ENCODE measurements at places on chromosomes 1 and 21. TPM values are rescaled to one million over a fixed set of nuclear protein-coding genes. Genes with fewer than 3 reads are reported as not detected.

CLDN17 gene
- not detected for total RNA-seq

GRCh38 chr1:2480986-2481364 is 4.9 kb downstream of the PLCH2 start:
- no peak for DNase-seq

DNA sequence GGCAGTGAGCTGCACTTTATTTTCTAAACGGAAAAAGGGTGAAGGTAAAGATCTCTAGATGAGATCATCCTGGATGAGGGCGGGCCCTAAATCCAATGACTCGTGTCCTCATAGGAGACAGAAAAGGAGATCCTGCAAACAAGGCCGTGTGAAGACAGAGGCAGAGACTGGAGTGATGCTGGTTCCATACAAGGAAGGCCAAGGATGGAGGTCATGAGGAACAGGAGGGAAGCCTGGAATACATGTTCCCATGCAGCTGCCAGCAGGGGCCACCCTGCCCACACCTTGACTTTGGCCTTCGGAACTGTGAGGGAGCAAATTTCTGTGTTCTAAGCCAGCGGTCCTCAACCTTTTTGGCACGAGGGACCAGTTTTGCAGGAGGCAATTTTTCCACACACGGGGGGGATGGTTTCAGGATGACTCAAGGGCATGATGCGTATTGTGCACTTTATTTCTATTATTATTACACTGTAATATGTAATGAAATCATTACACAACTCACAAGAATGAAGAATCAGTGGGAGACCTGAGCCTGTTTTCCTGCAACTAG is 94.3 kb downstream of the PSMG1 start:
- DNase-seq, result no peak

AGRN gene
- 12.4 TPM for total RNA-seq

BMP8A gene
- not detected for total RNA-seq

- DNase-seq, result no peak
Measured at GRCh38 chr21:25885880-25886279, 151.1 kb downstream of the GABPA start.

- DNase-seq, result no peak
Measured at GRCh38 chr1:228148935-228149405, 760 bp upstream of the GJC2 start.

DNA sequence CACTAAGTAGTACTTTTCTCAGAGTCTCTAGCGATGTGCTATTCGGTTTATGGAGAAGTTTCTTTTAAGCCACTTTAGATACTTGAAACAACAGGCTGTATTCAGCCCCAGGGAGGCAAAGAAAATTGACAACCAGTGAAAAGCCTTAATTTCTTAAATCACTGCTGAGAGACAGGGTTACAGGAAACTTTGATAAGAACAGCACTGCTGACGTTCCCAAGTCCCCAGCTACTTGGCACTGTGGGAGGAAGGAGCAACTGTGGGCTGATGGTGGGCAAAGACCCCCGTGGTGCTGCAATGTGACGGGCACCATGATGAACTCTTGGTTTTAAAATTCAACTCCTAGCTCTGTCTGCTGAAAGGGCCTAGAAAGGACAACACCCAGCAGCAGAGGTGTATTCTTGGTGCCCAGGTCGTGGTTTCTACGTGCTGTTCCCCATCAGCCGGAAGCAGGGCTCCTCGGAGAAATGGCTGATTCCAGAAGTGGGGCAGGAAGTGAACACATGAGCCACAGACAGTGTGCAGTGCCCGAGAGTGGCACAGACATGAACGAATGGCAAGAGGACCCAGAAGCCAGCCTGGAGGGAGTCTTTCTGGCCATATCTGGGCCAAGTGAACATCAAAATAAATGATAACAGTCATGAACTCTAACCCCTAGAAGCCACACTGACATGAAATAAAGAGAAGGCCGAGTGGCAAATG is 5.3 kb downstream of the PTTG1IP start:
- peak; percentile 74 for DNase-seq

DNA sequence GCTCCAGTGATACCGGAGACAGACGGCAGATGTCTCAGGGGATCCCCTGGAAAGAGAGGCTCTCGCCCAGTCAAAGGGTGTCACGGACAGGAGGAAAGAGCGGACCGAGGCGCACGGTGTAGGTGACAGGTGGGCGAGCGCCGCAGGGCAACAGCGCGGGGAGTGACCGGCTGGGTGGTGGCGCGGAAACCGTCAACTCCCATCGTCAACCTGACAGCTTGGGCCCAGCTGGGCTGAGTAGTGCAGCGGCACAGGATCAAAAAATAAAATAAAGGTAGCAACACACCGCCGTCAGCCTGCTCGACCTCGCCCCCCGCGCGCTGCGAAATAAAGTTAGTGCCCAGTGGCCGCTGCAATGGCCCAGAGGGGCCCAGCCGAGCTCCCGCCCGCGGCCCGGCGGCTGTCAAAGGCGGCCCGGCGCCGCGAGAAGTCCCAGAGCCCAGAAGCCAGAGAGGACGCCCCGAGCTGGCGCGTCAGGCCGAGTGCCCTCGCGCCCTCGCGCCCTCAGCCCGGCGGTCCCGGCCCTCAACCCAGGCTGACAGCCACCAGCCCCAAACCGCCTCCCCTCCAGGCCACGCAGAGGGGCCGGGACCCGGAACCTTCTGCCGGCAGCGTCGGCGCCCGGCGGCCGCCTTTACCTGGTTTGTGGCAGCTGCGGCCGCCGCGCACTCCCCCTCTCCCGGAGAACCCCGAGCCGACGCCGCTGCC is at the start of gene LYST:
Gene LYST (minus strand): TSS at position 702 of the 708 bp plus-strand sequence. CDS start 36,489 bp downstream, outside the sequence.
- DNase-seq, result peak; percentile 76

DNA sequence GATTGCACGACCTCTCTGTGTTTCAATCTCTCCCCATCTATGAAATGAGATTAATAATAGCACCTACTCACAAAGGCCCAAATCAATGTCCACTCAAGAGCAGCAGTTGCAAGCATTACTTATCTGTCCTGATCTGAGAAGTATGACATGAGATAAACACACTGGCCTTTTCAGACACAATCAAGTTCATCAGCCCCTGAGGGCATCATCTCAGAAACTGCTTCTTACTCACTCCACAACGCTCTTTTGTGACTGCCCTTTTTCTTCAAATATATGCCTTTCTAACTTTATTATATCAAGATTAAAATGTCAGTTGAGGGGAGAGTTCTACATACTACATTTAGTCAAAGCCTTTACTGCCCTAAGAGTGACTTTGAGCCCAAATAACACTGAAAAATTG is 371.9 kb upstream of the SPAG17 start:
- no peak for DNase-seq

GRCh38 chr1:90973897-90974798 is 47.7 kb downstream of the ZNF644 start:
- no peak for DNase-seq

AMY1A gene
- total RNA-seq, result not detected

DNA sequence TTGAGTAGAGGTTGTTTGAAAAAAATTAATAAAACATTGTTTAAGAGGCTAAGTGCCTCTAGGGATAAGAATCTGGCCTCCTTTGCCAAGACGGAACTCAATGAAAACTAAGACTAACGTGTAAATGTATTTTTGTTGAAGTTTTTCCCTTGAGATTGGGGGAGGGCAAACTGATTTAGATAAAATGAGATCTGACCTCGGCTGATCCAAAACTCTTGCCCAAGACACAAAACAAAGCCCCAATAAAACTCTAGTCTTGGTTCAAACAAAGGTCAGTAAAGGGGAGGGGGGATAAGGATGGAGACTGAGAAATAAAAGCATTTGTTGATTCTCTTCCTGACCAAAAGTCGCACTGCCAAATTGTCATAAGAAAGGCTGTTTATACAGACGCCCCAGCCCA is 134.8 kb upstream of the DPT start:
- DNase-seq, result no peak

DNA sequence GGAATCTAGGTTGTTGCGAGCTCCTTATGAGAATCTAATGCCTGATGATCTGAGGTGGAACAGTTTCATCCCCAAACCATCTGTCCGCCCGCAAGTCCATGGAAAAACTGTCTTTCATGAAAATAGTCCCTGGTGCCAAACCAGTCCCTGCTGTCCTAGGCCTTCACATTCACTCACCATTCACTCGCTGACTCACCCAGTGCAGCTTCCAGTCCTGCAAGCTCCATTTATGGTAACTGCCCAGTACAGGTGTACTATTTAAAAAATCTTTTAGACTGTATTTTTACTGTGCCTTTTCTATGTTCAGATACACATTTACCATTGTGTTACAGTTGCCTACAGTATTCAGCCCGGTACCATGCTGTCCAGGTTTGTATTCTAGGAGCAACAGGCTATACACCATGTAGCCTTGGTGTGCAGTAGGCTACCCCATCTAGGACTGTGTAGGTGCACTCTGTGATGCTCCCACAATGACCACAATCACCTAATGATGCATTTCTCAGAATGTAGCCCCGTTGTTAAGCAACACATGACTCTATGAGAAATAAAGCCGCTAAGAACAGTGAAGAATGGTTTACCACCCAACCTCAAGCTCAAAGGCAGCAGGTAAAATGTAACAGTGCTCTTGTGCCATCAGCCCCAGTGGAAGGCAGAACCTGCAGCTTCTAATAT is 2.4 kb downstream of the ECHDC2 start:
- peak; percentile 33 for DNase-seq

FAM177B gene
- not detected for total RNA-seq

AKR7A3 gene
- total RNA-seq, result 0.37 TPM

DNA sequence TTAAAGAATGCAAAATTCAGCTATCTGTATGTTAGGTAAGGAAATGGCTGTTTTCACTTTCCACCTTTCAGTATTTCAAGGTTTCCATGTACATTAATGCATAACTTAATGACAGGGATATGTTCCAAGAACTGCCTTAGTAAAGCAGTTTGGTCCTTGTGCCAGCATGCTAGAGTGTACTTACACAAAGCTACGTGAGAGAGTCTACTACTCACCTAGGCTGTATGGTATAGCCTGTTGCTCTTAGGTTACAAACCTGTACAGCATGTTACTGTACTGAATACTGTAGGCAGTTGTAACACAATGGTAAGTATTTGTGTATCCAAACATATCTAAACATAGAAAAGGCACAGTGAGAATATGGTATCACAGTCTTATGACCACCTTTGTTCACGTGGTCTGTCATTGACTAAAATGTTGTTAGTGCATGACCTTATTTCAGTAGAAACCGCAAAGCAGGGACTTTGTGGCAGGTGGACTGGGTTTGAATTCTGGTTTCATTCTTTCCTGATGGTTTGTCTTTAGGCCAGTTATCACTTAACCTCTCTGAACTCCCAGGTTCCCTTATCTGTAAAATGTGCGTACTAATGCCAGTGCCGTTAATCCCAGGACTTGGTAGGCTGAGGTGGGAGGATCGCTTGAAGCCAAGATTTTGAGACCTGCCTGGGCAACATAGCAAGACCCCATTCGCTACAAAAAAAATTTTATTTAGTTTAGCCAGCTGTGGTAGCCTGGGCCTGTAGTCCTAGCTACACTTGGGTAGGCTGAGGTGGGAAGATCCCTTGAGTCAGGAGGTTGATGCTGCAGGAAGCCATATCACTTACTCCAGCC is 4.9 kb downstream of the SMYD2 start:
- DNase-seq, result no peak

FBXO44 gene
- total RNA-seq, result 42.3 TPM

DNA sequence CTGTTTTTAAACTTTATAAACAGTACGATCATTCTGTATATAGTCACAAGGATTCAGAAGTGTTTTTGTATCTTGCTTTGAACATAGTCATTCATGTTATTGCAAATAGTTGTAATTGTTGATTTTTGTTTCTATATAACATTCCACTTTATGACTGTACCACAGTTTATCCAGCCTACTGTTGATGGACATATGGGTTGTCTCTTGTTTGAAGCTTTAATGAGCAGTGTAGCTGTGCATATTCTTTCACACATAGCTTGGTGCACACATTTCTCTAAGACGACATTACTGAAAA is 6.1 kb downstream of the CD101 start:
- no peak for DNase-seq

SPRR1B gene
- not detected for total RNA-seq

DNA sequence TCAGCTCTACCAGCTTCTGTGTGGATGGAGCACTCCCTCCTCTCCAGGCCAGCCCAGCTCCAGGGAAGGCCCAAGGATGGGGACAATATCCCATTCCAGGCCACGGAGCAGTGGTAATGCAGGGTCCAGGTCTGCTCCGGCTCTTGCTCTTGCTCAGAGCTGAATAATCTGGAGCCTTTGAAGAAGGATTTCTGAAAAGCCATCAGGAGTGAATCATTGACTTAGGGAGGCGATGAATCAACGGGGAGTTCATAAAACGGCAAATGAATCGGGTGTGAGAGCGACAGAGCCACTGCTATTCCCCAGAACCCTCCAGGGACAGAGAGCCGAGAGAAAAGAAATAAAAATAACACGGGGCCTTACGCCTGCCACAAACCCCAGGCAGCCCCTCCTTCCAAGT is 7.7 kb downstream of the POU3F1 start:
- no peak for DNase-seq

ZNF695 gene
- total RNA-seq, result 0.66 TPM

OPRD1 gene
- total RNA-seq, result not detected

VHLL gene
- total RNA-seq, result not detected

DNA sequence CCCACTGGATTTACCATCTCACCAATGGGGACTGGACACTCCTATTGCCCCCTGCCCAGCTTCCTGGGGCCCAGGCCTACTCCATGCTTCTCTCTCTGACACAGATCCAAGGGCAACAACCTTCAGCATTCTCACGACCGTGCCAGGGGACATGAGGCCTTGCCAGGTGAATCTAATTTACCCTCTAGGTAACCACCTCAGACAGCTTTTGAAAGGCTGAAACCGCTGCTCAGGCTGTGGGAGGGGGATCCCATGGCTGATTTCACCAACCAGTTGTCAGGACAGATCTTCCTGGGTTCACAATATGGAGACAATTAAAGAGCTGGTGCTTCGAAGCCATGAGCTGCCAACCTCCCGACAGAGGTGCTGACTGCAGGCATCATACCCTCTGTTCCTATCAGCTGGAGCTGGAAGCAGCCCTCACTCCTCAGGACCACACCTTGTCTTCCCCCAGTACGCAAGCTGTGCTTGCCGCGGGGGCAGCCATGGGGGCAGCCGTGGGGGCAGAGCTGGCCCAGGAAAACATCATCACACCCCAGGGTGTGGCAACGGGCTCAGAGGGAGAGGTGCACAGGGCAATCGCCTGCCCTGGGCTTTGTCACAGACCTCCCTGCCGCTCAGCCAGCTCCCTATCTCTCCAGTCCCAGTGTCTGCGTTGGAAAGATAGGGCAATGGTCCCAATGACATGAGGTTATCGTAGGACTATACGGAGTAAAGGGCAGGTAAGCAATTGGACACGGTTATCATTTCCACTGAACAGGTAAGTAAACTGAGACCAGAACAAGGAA is 120.2 kb downstream of the DMRTB1 start:
- no peak for DNase-seq

- DNase-seq, result no peak
Measured at GRCh38 chr1:18232052-18232451, 124.5 kb downstream of the IGSF21 start.

GRCh38 chr1:185200889-185201288 is 43.9 kb downstream of the SWT1 start:
- no peak for DNase-seq
